H1 (cell line): ENCODE measurements at places on chromosomes 2 and 18.

- H3K27ac ChIP-seq: peak overlapping the region; percentile 51
- no peak for DNase-seq
- no peaks in the 10 kb centered on the region for H3K27me3 ChIP-seq
- peak overlapping the region; percentile 100 for H3K4me3 ChIP-seq
- peaks cover 6% of the 10 kb centered on the region for H3K4me1 ChIP-seq
- H3K36me3 ChIP-seq: no peaks in the 10 kb centered on the region; the same call in 1 of the 2 replicates
Measured at GRCh38 chr2:55051026-55051866, 995 bp upstream of the RTN4 start.

DNA sequence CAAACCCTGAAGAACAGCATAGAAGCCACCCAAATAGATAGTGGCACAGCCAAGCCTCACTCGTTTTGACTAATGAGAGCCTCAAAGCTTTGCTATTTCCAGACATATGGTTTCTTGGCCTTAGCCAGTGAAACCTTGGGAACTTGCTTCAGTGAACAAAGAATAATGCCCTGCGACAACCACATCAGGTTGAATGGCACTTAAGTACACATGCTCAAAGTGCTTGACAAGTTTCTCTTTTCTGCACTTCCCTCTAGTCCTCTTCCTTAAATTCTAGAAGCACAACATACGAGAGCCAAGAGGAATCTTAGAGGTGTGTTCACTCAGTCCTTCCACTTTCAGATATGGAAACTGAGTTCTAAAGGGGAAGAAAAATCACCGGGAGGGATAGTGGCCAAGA is 258.3 kb downstream of the HAUS1 start:
- no peaks in the 10 kb centered on the region for H3K4me1 ChIP-seq
- no peak overlapping the region for H3K4me3 ChIP-seq
- no peak overlapping the region for H3K27ac ChIP-seq

GRCh38 chr18:13260935-13261640 is 42.5 kb downstream of the LDLRAD4 start:
- H3K36me3 ChIP-seq: no peaks in the 10 kb centered on the region
- no peaks in the 10 kb centered on the region for H3K27me3 ChIP-seq
- peaks cover 4% of the 10 kb centered on the region; the same call in 1 of the 2 replicates for H3K4me1 ChIP-seq
- H3K27ac ChIP-seq: no peak overlapping the region

- no peak for DNase-seq
- no peaks in the 10 kb centered on the region for H3K27me3 ChIP-seq
- no peaks in the 10 kb centered on the region for H3K4me1 ChIP-seq
- no peak overlapping the region for H3K4me3 ChIP-seq
- H3K36me3 ChIP-seq: no peaks in the 10 kb centered on the region
Measured at GRCh38 chr2:206993964-206994363, 54.6 kb downstream of the CPO start.
